Activated CD4-positive, alpha-beta T cell treated with anti-CD3 and anti-CD28 coated beads, Interleukin-2, Interleukin-6, amounts not matched to agents 100 ng/mL and 50 ng/mL, durations not matched to agents 16 hours and 8 hours (primary cell): ENCODE measurements at places on chromosomes 11 and 22.

DNA sequence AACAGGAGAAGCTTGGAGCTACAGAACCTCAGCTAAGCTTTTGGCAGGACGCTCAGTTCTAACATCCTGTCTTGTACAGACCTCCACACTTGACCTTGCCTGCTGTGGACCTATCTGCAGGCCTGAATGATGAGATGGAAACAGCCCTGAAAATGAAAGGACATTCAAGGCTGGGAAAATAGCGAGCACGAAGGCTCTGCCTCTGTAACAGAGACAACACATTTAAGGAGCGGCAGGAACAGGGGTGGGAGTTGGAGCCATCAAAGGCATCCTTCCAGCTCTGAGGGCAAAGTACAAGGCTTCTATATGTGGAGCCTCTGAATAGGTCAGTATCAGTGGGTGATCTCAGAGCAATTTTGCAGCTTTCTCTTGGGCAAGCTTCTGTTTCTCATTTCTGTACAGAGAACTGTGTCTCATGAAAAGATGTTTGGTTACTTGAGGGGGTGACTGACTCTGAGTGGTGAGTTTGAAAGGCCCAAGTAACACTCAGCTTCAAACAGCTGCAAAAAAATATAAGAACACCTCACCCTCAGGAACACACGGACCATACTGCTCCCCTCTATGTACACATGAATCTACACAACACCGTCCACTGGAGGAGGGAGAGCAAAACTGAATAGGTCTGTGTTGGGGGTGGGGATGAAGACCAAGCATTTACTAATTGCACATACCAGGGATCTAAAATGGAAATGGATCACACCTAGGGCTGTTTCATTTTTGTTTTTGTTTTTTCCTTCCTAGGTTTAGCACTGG lies 101.6 kb downstream of the CCDC81 start:
- no peak for DNase-seq

DNA sequence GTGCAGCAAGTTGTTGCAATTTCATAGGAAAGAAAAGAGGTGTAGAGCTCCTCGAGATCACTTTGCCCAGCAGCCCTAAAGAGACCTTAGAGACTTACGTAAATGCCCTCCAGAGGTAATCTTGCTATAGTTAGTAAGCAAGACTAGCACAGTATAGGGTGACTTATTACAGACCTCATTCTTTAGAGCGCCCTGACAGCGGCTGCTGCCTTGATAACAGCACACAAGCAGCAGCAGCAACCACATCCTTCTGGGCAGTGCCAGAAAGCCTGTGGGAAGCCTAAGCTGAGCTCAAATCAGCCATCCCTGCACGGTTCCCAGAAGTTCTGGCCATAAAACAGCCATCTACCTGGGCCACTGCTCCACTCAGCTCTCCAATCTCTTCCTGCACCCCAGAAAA lies 22.6 kb upstream of the OR56B1 start:
- no peak for DNase-seq

GRCh38 chr11:5593146-5593545 lies 3.3 kb upstream of the TRIM6 start:
- no peak for DNase-seq

- no peak for DNase-seq
These were observed 52.5 kb downstream of the GRAMD4 start for GRCh38 chr22:46672731-46673130.

DNA sequence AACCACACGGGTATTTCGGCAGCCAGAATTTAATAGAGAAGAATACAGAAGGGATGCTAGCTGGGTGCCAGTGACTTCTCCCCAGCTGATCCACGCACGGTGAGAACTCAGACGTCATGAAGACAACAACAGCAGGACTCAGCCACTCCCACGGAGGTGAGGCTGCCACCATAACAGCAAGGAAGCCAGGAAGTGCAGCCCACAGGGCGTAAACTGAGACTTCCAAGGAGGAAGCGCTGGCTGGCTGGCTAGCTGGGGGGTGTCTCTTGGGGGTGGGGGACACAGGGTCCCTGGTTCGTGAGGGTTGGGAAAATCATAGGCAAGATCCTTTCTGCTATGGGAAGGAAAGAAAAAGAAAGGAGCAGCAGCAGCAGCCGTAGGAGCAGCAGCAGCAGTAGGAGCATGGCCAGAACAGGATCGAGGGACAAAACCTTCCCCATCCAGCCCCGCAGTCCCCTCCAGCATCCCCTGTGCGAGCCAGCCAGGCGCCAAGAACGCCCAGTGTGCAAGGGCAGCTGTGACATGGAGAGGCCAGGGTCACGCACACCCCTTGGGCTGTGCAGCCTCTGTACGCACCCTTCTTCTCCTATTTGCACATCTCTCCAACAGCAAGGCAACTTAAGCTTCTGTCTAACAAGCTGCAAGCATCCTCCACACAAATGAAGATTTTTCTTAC lies 49.6 kb upstream of the SHANK2 start:
- DNase-seq: no peak

DNA sequence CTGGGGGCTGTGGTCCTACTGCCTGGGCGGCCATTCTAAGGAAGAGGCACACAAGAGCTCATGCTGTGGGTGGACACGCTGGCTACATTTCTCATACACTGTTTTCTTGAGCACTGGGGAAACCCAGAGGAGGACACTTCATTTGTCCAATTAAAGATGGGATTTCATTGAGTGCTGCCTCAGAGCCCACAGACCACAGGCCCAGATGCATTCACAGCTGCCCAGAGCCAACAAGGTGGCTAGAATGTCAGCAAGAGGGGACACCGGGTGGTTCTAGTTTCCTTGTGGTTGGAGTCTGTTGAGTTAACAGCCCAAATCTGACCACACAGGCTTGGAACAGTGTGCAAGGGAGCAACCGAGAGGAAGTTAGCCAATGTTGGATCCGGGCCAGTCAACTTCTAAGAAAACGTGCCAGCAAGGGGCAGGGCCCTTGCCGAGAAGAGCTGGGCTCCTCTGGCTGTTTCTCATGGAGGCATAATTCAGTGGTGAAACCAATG lies 35.0 kb upstream of the SORL1 start:
- DNase-seq: peak; percentile 67

DNA sequence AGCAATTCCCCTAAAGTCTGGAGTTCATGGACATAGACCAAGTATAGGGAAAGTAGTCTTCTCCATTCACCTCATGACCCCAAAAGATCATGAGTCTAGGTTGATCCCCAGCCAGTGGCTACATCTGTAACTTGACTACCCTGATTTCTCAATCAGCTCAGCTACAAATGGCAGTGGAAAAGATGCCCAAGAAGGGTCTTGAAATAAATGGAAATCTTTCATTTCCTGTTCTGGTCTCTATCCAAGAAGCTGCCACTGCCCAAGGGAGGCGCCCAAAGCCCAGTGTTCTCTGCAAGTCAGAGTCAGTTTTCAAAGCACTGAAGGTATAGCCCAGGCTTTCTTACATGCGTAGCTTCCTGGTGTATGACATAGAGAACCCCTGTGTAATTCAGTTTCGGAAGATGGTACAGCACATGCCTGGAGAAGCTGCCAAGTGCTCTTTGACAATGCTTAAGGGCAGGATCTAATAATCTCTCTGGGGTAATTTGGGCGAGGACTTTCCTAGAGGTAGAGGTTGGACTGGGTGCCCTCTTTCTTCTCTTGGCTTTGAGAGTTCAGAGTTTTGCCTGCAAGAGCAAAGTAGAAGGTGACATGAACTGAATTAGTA lies 101.1 kb downstream of the ADAMTS15 start:
- no peak for DNase-seq
